AG09319 (cell line): ENCODE measurements at places on chromosomes 6 and 20.
A peak's percentile ranks its signal among the peaks of the same experiment; 100 is the strongest.

DNA sequence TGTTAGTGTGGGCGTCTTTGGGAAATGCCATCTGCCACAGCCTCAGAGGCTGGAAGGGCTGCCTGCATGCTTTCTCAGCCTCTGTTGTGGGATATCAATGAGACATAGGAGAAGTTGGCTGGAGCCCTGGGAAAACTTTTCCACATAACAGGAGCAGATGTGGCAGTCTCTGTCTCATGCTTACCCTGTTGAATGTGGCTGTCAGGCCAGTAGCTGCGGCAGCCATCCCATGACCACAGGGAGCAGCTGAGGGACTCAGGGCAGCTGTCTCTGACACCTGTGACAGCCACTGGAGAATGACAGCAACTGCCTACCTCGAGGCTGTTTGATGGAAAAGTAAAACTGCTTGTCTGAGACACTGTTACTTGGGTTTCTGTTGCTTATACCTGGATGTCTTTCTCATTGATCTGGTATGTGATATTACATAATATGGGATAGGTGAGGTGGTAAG, 64.4 kb downstream of the TULP4 start:
- DNase-seq, result peak; percentile 35

- DNase-seq, result peak; percentile 15
These were observed 18.6 kb downstream of the SNX14 start for GRCh38 chr6:85574932-85575598.

- DNase-seq, result no peak
These were observed 108.2 kb downstream of the KIF6 start for GRCh38 chr6:39617026-39617425.

DNA sequence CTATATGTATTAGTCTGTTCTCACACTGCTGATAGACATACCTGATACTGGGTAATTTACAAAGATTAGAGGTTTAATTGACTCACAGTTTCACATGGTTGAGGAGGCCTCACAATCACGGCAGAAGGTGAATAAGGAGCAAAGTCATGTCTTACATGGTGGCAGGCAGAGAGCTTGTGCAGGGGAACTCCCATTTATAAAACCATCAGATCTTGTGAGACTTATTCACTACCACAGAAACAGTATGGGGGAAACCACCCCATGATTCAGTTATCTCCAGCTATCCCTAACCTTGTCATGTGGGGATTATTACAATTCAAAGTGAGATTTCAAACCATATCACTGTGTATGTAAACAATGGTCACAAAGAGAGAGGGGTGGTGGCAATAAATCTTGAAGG, 6.6 kb downstream of the CST8 start:
- DNase-seq, result no peak

- DNase-seq, result peak; percentile 67
These were observed 61.1 kb downstream of the ZBTB2 start for GRCh38 chr6:151330130-151330696.

- peak; percentile 76 for DNase-seq
These were observed 181.8 kb upstream of the MCHR2 start for GRCh38 chr6:100175814-100176310.

- no peak for DNase-seq
These were observed 5.7 kb downstream of the SOX18 start for GRCh38 chr20:64043768-64044167.

DNA sequence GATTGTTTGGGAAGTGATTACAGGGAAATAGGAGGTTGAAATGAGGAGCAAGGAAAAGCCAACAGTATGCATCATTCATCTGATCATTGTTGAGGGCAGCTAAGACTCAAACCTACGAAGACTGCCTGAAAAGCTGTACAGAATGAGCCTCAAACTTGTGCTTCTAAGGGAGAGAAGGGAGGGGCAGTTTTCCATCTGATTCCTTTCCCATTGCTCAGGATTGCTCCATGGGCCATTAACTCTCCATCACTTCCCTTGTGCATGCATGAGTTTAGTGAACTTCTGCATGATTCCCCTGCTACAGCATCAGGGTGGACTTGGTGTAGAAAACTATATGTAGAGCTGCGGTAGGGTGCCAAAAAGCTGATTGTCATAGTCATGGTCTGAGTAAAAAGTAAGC, 742.7 kb upstream of the SLC35B3 start:
- DNase-seq, result no peak

GRCh38 chr6:75202676-75203131, 3.1 kb downstream of the COL12A1 start:
- DNase-seq, result no peak

DNA sequence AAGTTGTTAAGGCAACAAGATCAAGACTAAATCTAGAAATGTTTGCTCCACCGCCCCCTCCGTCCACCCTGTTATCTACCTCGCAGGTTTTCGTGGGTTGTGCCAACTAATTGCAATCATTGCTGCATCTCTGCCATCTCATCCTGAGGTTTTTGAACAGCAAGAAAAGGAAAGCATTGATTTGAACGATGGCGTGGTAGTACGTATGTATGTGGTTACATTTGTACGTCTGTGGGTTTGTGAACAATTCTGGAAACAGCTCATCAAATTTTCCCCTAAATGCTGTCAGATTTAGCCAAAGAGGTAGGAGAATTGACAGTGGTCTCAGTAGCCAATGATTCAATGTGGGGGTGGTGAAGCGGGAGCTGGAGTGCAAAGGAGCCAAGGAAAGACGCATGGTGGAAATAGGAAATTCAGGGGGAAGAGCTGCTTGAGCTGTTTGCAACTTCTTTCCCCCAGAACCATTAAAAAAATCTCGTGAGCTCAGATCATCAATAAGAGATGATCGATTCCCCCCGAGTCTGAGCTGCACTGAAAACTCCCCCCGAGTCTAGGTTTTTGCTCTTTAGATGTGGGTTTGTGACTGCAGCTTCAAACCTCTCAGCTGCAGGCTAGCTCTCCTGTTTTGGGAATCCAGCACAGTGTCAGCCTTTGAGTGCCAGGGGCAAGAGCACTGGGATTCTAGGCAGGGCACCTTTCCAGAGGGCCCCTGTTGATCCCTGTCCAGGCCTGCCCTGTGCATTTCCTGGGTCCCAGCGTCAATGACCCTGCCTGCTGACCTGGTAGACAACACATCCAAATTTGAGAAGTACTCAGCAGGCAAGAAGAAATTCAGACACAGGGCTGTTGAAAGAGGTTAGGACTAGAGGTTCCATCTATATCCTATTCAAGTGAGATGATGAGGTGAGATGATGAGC, 72.6 kb upstream of the LY86 start:
- no peak for DNase-seq

- DNase-seq, result no peak
These were observed 27.8 kb downstream of the PAQR8 start for GRCh38 chr6:52389626-52390360.

- DNase-seq, result no peak
These were observed 193.4 kb upstream of the SLC35B3 start for GRCh38 chr6:8628736-8629135.

DNA sequence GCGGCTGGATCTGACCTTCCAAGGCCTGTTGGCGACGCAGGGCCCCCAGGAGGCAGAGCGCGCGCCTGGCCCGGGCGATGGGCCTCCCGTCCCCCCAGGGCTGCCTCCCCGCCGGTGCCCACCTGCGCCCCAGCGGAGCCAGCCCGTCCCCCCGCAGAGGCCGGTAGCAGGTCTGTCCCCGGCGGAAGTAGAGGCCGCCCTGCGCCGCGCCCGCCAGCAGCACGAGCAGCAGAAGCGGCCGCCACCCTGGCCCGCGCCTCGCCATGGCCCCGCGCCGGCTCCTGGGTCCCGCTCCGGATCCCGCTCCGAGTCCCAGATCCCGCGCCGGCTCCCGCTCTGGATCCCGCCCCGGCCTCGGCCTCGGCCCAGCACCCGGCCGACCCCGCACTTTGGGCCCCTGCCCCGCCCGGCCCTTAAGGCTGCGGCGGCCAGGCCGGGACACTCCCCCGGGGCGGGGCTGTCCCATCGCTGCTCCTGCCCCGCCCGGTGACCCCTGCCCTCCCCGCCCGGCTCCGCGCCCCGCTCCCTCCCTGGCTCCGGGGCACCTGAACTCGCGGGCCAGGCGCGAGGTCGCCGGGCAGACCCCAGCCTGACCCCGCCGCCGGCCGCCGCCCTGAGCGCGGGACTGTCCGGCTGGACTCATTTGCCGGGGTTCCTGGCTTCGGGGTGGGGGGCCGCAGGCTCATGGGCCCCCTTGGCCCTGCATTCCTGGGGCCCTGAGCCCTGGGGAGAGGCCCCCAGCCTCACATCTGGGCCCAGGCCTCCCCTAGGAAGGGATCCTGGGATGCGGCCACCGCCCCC, at the start of gene CTSZ:
CTSZ (minus strand) TSS at position 391 of the 801 bp plus-strand sequence; CDS start at position 265, 126 bp downstream.
- no peak for DNase-seq

GRCh38 chr6:37860226-37860839, 40.8 kb downstream of the ZFAND3 start:
- no peak for DNase-seq

GRCh38 chr20:14235355-14235754, 102.1 kb downstream of the FLRT3 start:
- DNase-seq, result peak; percentile 39

GRCh38 chr20:35318502-35319157, 26.4 kb upstream of the FAM83C start:
- no peak for DNase-seq

DNA sequence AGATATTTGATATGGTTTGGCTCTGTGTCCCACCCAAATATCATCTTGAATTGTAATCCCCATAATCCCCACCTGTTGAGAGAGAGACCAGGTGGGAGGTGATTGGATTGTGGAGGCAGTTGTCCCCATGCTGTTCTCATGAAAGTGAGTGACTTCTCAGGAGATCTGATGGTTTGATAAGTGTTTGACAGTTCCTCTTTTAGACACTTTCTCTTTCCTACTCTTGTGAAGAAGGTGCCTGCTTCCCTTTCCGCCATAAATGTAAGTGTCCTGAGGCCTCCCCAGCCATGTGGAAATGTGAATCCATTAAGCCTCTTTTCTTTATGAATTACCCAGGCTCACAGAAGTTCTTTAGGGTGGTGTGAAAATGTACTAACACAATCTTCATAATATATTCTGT, 1404.0 kb upstream of the ADGRB3 start:
- no peak for DNase-seq
